ENCODE measurements at places on chromosomes 7 and 10. TPM values are rescaled to one million over a fixed set of nuclear protein-coding genes. Genes with fewer than 3 reads are reported as not detected.

GRCh38 chr7:68393051-68393450 lies 1205.2 kb upstream of the AUTS2 start:
- H3K27ac ChIP-seq = no peak overlapping the region
- DNase-seq = no peak
- no peaks in the 10 kb centered on the region for H3K27me3 ChIP-seq
- H3K4me1 ChIP-seq = no peaks in the 10 kb centered on the region

DNA sequence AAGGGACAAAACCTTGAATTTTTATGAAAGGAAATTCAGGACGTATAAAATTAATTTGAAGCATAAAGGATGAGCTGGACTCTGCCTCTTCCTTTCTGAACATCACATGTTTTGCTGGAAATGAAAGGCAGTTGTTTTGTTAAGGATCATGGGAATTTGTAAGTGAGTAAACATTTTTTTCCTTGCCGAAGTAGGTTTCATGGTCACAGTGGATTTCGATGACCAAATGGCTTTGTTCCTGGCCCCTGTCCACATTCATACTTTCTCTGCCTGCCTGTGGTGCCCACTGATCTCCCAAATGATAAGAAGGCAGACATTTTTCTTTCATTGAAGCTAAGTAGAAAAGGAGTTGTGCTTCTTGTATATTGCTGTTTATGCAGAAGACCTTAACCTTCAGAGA lies 104.2 kb downstream of the ARID5B start:
- peaks cover 45% of the 10 kb centered on the region for H3K4me1 ChIP-seq
- no peak overlapping the region for H3K27ac ChIP-seq
- H3K36me3 ChIP-seq = peaks cover 66% of the 10 kb centered on the region
- DNase-seq = no peak
- no peaks in the 10 kb centered on the region for H3K27me3 ChIP-seq

- no peak overlapping the region for H3K4me3 ChIP-seq
- H3K27me3 ChIP-seq = peaks cover 26% of the 10 kb centered on the region
- no peak for DNase-seq
- H3K36me3 ChIP-seq = no peaks in the 10 kb centered on the region
- H3K27ac ChIP-seq = no peak overlapping the region
Measured at GRCh38 chr10:3502673-3503072, 282.3 kb downstream of the KLF6 start.

GRCh38 chr7:50956522-50957155 lies 173.9 kb upstream of the GRB10 start:
- no peak overlapping the region for H3K4me3 ChIP-seq
- no peaks in the 10 kb centered on the region for H3K36me3 ChIP-seq
- no peak for DNase-seq
- H3K27ac ChIP-seq = no peak overlapping the region

DNA sequence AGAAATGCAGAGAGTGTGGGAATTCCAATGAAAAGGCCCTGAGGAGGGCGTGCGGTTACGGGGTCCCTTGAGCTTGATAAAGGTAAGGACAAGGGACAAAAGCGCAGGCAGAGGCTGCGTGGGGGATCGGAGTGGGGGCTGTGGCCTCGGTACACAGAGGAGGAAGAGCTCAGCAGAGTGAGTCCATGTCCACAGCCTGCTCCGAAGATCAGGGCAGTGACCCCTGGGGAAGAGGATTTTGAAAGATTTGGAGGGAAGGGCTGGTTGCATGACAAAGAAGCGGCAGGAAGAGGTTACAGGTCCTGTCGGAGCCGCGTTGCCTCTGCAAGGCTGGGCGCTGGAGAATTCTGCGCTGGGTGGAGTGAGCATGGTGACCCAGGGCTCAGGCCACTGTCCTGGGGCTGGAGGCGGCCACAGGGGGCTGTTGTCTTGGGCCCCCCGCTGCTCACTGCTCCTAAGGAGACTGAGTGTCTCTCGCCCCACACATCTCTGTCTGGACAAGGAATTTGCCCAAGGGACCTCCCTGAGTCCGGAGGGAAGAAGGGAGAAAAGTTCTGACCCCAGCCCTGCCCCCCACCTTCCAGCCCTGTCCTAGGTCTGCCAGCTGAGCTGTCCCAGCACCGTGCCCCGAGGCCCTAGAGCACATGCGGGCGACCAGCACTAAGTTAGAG lies 69.8 kb upstream of the INSIG1 start:
- no peaks in the 10 kb centered on the region for H3K4me1 ChIP-seq
- H3K27me3 ChIP-seq = peaks cover 25% of the 10 kb centered on the region
- no peak for DNase-seq
- no peak overlapping the region for H3K27ac ChIP-seq
- no peak overlapping the region for H3K4me3 ChIP-seq

DNA sequence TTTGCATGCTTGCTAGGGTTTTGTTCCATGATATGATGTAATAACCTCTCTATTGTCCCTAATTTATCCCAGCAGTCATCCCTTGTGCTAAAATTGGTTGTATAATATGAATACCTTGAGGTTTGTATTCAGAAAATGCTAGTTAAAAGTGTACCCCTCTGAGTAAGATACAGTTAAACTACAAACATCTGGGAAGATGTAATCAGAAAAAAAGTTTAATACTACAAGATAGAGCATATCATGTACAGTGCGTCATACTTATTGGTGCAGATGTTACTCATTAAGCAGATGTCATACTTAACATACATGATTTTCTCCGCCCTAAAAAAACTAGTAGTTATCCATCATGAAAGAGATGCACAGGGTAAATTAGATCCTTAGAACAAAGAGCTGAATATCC lies 336.1 kb upstream of the KCND2 start:
- no peaks in the 10 kb centered on the region for H3K27me3 ChIP-seq
- no peaks in the 10 kb centered on the region for H3K4me1 ChIP-seq
- H3K4me3 ChIP-seq = no peak overlapping the region
- DNase-seq = no peak

DNA sequence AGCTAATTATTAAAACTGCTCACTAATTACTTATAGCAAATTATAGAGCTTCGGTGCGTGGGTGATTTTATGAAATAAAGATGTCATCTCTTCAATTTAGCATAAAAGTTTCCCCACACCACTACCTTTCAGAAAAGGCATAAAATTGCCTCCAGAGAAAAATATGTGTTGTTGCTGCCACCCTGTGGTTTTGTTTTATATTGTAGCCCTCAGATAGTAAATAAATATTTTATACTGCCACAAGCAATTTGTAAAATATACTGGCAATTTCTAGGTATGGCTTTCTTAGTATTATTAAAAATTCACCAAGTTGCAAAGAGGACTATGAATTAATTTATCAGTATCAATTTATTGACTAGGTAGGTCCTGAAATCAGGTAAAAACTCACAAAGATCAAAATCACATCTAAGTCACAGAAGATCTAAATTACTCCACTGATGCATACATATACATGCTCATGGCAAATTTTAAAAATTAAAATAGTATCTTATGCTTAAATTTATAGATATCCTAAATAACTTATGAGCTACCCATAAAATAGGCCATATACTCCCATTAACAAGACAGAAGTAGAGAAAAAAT lies 26.5 kb downstream of the ASNS start:
- no peaks in the 10 kb centered on the region for H3K27me3 ChIP-seq
- H3K36me3 ChIP-seq = peaks cover 2% of the 10 kb centered on the region
- H3K4me1 ChIP-seq = no peaks in the 10 kb centered on the region
- no peak overlapping the region for H3K27ac ChIP-seq

DNA sequence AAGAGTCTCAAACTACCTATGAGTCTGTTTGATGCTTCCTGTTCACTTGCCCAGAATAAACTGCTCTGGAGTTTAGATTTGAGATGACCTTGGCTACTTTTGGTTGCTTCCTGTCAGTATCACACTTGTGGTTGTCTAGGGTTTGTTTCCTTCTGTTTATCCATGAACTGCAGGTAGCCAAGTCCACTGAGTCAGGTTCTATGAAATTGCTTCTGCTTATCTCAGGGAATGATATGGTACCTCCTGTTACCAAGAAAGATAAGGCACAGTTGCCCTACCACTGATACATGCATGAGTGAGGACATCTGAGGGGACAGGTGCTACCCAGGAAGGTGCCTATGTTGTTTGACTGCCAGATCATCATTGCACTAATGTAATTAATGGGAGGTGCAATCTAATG lies 15.8 kb upstream of the EEPD1 start:
- DNase-seq = no peak
- peaks cover 16% of the 10 kb centered on the region for H3K27me3 ChIP-seq
- no peaks in the 10 kb centered on the region for H3K36me3 ChIP-seq
- peaks cover 6% of the 10 kb centered on the region for H3K4me1 ChIP-seq

The CFAP69 gene
- total RNA-seq = 0.42 TPM

The GJD4 gene
- total RNA-seq = not detected

The TSPAN12 gene
- not detected for total RNA-seq
